ENCODE measurements at places on chromosomes 7 and 10. TPM values are rescaled to one million over a fixed set of nuclear protein-coding genes. Genes with fewer than 3 reads are reported as not detected.

SLC13A4 gene
- not detected for total RNA-seq

DNA sequence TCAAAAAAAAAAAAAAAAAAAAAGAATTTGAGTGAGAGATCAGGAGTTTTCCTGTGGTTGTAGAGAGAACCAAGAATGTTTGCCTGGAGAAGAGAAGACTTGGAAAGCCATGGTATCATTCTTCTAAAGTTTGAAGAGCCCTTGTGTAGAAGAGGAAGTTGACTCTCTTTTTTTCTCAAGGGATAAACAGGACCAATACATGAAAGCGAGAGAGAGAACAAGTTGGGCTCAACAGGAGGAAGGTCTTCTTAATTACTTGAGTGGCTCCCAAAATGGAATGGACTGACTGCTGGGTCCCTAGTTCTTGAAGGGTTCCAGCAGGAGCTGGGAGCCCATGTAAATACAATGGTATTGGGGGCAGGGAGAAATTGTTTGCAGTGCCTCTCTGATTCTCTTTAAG, 173.3 kb upstream of the ADO start:
- H3K27ac ChIP-seq, result no peak overlapping the region
- no peaks in the 10 kb centered on the region for H3K27me3 ChIP-seq
- no peaks in the 10 kb centered on the region for H3K36me3 ChIP-seq

TSPAN33 gene
- total RNA-seq, result 9.0 TPM

CACNB2 gene
- total RNA-seq, result 1.5 TPM

EMX2 gene
- total RNA-seq, result 0.47 TPM

DNA sequence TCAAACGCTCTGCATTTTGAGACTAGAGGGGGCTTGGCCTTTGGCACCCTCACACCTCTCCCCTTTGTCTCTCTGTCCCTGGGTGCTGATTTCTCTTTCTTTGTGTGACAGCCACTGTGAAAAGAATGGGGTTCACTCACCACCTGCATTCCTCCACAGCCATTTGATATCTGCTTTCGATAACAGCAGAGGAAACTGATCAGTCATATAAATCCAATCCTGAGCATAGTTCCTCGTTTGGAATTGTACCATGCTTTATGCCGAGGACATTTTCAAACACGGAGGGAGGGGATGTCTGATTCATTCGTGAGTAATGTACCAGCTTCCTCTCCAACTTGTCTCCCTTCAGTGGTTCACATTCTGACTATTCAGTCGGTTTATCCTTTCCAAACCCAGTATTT, 15.8 kb downstream of the MET start:
- peaks cover 51% of the 10 kb centered on the region for H3K4me1 ChIP-seq
- no peaks in the 10 kb centered on the region for H3K36me3 ChIP-seq
- H3K4me3 ChIP-seq, result no peak overlapping the region
- no peaks in the 10 kb centered on the region for H3K27me3 ChIP-seq
- H3K27ac ChIP-seq, result peak overlapping the region; percentile 58
- no peak for DNase-seq

GRCh38 chr10:127034034-127034633, 128.9 kb downstream of the DOCK1 start:
- no peaks in the 10 kb centered on the region for H3K4me1 ChIP-seq
- H3K27me3 ChIP-seq, result no peaks in the 10 kb centered on the region
- no peaks in the 10 kb centered on the region for H3K36me3 ChIP-seq
- H3K4me3 ChIP-seq, result no peak overlapping the region
- DNase-seq, result no peak

- no peaks in the 10 kb centered on the region for H3K27me3 ChIP-seq
- peaks cover 21% of the 10 kb centered on the region for H3K4me1 ChIP-seq
- DNase-seq, result no peak
- no peaks in the 10 kb centered on the region for H3K36me3 ChIP-seq
These were observed 13.2 kb downstream of the TACR2 start for GRCh38 chr10:69403519-69403918.

DNA sequence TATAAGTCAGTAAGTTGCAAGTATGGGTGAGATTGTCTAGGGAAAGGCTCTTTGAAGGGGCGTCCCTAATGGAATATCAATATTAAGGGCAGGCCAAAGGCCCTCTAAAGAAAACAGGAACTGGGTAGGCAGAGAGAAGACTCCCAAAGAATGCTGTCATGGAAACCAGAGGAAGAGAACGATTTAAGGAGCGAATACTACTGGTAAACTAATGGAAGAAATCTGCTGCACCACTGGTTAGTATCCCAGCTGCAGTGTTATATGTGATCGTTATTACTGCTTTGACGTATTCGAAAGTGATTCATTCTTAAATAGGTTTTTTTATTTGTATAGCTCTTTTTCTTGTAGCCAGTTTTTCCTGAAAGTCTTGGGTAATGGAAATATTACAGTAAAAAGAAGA, 1.3 kb downstream of the CASP2 start:
- no peak for DNase-seq
- no peaks in the 10 kb centered on the region for H3K27me3 ChIP-seq
- H3K4me1 ChIP-seq, result peaks cover 26% of the 10 kb centered on the region
- H3K27ac ChIP-seq, result peak overlapping the region; percentile 91
- peak overlapping the region; percentile 80 for H3K4me3 ChIP-seq

TMEM176A gene
- 12.9 TPM for total RNA-seq

- no peaks in the 10 kb centered on the region for H3K27me3 ChIP-seq
- peaks cover 43% of the 10 kb centered on the region for H3K4me1 ChIP-seq
- peak; percentile 91 for DNase-seq
- H3K27ac ChIP-seq, result peak overlapping the region; percentile 72
- H3K4me3 ChIP-seq, result no peak overlapping the region
These were observed 231.8 kb downstream of the KCNMA1 start for GRCh38 chr10:77405771-77406241.

GRCh38 chr10:126846959-126847358, 58.3 kb upstream of the DOCK1 start:
- no peak overlapping the region for H3K27ac ChIP-seq
- H3K4me1 ChIP-seq, result no peaks in the 10 kb centered on the region
- no peaks in the 10 kb centered on the region for H3K27me3 ChIP-seq

CFAP58 gene
- 0.27 TPM for total RNA-seq

DNA sequence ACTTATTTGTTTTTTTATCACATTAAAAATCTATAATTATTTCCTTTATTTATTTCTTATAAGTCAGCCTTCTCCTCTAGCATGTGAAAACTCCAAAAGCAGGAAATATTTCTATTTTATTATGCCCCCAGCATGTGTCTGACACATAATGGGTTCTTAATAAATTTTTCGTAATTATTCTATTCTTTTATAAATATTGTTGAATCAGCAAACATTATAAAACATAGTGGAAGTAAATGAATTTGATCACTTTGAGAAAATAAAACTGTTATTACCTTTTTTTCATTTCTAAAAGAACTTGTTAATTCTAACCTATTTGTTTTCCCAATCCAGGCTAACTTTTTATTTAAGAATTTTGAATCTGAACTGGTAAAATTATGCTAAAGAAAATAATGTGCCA, 509.1 kb upstream of the PCDH15 start:
- H3K4me3 ChIP-seq, result no peak overlapping the region
- DNase-seq, result no peak
- no peaks in the 10 kb centered on the region for H3K4me1 ChIP-seq
- no peaks in the 10 kb centered on the region for H3K27me3 ChIP-seq

FEZF1 gene
- total RNA-seq, result not detected

GRCh38 chr7:91880016-91880412, 488 bp downstream of the MTERF1 start:
- H3K4me3 ChIP-seq, result peak overlapping the region; percentile 74
- H3K36me3 ChIP-seq, result no peaks in the 10 kb centered on the region
- H3K27ac ChIP-seq, result no peak overlapping the region
- peaks cover 11% of the 10 kb centered on the region for H3K4me1 ChIP-seq

All from gastrocnemius medialis (tissue), 4 donors.